ENCODE measurements at places on chromosomes 1 and 21.

GRCh38 chr1:38026592-38027200 is 14.2 kb downstream of the UTP11 start:
- DNase-seq, result peak; percentile 30

- DNase-seq, result no peak
Observed at GRCh38 chr1:199020051-199020450, 381.2 kb downstream of the PTPRC start.

GRCh38 chr1:53860967-53861411 is 22.9 kb upstream of the NDC1 start:
- DNase-seq, result peak; percentile 16

DNA sequence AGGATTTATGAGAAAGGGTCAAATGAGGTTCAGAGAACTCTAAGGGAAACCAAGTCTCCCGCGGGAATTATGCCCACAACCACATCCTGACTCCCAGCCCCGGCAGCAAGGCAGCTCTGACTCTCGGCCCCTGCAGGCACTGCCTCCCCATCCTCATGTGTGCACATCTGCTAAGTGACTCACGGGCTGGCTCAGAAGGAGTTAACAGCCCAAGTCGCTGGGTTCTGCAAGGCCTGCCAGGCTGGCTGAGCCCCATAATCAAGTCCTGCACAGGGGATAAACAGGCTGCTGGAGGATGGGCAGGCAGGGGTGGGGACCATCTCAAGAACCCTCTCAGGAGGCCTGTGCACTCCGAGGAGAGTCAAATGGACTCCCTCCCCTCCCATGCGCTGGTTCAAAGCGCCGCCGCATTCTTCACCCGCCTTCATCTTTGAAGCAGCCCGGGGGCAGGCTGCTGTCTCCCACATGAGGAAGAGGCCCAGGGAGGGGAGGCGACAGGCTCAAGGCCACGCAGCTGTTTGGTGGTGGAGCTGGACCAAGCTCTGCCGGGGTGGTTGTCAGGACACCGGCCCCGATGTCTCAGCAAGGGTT is 344.3 kb downstream of the MATN1 start:
- DNase-seq, result no peak

DNA sequence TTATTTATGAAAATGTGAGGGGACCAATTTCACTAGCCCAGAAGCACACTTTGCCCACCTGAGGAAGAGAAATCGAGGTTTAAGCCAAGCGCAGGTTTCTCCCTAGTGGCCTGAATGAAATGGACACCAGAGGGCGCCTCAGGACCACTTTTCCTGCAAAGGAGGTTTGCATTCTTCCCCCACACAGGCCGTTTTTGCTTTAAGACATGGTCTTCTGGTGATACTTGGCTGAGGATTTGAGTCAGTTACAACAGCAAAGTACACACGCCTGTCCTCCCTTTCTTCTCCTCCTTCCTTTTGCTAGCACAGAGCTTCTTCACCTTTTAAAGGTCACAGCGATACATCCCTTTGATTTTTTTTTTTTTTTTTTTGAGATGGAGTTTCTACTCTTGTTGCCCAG is 5.4 kb downstream of the PLA2G2E start:
- DNase-seq, result peak; percentile 65

DNA sequence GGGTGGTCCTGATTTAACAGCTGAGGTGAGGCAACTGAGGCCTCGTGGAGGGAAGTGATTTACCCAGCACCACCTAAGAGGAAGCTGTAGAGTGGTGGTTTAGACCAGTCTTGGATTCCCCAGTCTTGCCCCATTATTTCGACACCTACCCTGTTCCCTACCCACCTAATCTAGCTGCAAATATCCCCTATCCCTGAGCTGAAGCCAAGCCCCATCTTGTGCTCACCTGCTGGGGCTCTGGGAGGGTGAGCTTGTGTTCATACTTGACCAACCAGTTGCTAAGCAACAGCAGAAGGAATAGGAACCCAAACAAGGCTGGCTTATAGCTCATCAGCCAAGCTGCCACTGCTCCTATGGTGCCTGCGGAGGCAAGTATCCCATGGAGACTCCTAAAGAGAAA is 2.0 kb downstream of the TEX46 start:
- DNase-seq, result no peak

GRCh38 chr1:22494144-22494543 is 42.5 kb downstream of the ZBTB40 start:
- DNase-seq, result no peak

DNA sequence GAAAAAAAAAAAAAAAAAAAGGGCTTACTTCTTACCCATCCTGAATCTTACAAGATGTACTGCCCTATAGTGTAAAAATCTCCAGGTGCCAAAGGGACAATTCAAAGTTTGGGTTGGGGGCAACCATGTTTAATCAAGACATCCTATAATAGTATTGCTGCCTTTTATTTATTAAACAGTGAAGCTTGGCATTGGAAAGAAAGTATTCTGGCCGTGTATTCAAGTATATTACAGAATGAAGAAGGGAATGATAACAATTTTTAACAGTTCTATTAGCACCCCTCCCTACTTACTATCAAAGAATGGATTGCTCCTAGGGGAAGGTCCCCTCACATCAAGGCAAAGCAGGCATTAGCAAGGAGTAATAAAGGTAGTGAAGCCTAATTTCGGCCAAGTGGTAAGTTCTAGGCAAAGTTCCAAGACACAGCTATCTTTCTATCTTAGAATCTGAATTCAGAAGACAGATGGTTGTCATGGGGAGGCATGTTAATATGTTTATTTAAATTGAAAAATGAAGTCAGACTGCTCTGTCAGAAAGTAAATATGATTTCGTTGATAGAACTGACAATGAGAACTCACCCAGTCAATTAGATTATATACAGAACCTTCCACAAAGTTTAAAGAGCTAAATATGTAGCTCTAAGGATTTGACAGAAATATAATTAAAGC is 24.6 kb downstream of the ST7L start:
- no peak for DNase-seq

- no peak for DNase-seq
Observed at GRCh38 chr1:4657244-4657789, 2.9 kb downstream of the AJAP1 start.

DNA sequence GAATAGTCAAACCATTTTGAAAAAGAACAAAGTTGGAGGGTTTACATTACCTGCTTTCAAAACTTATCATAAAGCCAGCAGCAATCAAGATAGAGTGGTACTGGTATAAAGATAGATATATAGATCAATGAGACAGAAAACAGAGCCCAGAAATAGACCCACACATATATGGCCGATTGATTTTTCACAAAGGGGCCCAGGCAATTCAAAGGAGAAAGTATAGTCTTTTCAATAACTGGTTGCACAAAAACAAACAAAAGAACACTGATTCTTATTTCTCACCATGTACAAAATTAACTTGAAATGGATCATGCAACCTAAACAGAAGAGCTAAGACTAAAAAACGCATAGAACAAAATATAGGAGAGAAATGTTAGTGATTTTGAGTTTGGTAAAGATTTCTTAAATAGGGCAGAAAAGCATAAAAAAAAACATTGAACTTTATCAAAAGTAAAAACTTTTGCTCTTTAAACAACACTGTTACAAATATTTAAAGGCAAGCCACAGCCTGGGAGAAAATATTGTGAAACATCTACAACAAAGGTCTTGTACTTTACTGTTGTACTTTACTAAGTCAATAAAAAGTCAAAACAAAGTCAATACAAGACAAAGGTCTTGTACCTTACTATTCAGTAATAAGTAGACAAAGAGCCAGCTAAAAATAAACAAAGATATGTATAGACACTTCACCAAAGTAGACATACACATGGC is 50.2 kb downstream of the ST3GAL3 start:
- no peak for DNase-seq

DNA sequence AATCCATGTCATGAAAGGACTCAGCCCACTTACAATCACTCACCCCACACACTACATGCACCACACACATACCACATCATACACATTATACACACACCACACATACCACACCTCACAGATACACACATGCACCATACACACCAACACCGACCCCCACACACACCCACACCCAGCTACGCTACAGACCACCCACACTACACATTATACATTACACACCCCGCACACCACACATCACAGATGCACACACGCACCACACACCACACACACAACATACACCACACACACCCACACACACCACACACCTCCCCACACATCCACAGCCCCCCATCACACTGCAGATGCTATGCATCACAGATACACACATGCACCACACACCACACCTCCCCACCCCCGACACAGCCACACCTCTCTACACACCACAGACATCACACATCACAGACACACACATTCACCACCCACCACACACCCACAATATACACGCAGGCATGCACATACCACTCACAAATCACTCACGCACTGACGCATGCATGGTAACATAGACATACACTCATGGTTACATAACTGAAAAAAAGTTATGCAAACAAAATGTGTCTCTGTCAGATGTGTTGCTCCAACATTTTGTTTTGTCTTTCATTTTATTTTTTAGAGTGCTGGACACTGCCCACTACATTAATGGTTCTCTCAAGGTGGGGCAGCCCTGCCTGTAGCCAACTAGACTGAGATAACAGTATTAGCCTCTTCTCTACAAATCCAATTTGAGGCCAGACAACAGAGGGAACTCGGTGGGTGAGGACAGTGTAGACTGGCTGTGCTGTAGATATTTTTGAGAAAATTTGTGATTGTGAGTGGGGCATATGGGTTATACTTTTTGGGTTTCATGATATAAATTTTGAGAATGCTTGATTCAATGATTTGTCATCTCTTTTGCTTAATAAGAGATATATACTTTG is 15.2 kb upstream of the PGBD2 start:
- no peak for DNase-seq

- no peak for DNase-seq
Observed at GRCh38 chr1:208934933-208935332, 648.6 kb upstream of the CAMK1G start.

- DNase-seq, result no peak
Observed at GRCh38 chr21:38645282-38645681, 147.0 kb upstream of the ERG start.

DNA sequence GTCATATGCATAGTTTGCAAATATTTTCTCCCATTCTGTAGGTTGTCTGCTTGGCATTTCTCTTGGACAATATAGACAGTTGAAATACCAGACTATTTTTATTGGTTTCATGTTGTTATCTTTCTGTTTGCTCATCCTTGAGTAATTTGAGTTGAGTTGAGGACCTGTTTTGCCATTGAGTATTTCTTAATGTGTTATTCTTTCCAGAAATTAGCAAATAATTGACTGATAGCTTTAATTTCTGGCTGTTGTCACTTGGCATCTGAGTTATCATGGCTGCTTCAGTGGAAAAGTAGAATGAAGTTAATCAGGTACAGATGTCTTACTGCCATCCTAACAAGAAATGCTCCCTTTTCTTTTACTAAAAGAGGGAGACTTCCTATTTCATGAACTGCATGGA is 264.8 kb upstream of the DUSP10 start:
- DNase-seq, result no peak

- DNase-seq, result no peak
Observed at GRCh38 chr1:188402986-188403385, 1574.2 kb downstream of the PLA2G4A start.

DNA sequence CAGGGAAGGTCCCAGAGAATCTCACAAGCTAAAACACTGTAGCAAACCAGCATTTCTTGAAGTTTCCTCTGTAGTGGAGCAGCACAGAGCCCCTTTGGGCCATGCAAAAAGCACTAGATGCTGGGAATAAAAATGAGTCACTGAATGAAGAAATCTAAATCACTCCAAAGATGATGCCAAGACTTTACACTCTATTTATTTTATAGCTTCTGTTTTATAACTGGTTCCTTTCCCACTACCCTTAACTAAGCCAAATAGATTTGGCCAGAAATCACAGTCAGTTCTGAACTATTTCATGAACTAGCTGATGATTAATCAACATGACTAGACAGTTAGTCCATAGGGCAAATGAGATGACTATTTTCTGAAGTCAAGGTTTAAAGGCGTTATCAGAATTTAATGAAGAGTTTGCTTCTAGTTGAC is 89.5 kb downstream of the SCMH1 start:
- no peak for DNase-seq

DNA sequence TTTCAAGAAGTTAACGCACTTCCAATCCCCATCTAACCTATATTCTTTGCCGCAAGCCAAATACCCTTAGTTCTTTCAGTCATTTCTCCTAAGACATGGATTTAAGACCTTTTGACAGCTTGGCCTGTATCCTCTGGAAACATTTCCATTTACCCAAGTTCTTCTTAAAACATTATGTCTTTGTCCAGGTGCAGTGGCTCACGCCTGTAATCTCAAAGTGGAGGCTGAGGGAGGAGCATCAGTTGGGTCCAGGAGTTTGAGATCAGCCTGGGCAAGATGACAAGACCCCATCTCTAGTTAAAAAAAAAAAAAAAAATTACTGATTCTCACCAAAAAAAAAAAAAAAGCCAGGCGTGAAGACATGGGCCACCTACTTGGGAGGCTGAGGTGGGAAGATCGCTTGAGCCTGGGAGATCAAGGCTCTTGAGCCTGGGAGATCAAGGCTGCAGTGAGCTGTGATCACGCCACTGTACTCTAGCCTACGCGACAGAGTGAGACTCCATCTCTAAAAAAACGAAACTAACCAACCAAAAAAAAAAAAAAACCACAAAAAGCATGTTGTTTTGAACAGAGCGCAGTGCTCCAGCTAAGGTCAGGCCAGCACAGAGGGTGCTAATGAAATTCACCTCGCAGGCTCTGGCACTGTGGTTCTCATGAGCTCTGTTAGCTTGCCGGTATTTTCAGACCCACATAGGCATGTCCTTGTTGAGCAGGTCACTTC is 36.0 kb downstream of the NUAK2 start:
- DNase-seq, result no peak

- DNase-seq, result no peak
Observed at GRCh38 chr1:90305577-90305976, 310.7 kb downstream of the ZNF326 start.

- no peak for DNase-seq
Observed at GRCh38 chr21:9758888-9759287, 762.5 kb upstream of the TPTE start.

DNA sequence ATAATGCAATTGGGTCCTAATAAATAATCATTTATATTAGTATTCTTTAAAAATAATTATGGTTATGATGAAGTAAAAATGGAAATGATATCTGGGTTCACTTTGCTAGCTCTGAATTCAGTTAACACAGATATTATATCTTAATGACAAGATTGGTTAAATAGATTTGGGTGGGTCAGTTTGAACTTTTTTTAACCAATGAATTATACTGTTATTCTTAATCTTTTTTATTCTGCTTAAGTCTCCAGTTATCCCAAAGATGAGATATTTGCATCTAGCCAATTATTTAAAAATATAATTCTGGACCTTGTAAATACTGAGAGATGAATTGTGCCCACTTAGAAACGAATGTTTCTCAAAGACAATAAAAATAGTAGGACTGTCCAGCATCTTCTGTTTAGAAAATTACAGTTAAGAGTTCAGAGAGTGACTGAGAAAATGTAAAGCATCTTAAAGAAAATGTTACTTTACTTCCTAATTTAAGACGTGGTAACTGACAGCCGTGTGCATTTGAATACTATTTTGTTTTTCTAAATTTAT is 345.2 kb downstream of the USP25 start:
- DNase-seq, result no peak

DNA sequence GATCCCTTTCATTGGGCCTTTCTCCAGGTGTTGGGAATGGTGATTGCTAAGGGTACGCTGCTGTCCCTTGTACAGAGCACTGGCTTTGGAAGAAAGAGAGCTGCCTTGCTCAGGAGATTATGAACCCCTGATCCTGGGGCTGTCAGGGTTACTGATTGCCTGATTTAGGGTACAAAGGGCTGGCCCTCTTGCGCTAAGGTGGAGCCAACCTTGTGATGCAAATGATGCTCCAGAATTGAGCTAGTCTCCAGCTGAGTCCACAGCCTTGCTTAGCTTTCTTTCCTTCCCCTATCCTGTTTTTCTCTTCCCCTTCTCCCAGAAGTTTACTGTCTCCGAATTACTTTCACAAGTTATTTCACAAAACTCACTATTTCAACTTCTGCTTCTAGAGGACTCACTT is 334.7 kb downstream of the AMY1C start:
- no peak for DNase-seq
